ENCODE measurements at places on chromosomes 6 and 20.

GRCh38 chr6:11346516-11346915, 114.0 kb upstream of the NEDD9 start:
- DNase-seq, result no peak

GRCh38 chr6:38169221-38169976, 349.9 kb downstream of the ZFAND3 start:
- no peak for DNase-seq

DNA sequence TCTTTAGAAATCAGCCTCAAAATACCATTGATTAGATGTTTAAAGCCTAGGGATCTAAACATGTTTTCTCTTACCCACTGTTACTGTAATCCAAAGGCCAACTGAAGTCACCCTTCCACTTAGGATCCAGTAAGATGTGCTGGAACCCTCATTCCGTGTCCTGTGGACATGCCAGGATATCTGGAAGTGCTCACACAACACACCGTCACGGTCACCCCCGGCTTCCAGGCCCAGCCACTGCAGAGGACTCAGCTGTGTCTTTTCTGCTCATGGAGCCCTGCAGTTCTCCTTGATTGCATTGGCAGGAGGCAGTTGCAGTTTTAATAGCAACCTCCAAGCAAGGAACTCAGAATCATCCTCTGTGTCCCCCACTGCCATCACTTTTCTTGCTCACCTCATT, 93.3 kb downstream of the CAP2 start:
- DNase-seq, result no peak

- DNase-seq, result no peak
These were observed 67.0 kb downstream of the SLX4IP start for GRCh38 chr20:10502098-10502526.

DNA sequence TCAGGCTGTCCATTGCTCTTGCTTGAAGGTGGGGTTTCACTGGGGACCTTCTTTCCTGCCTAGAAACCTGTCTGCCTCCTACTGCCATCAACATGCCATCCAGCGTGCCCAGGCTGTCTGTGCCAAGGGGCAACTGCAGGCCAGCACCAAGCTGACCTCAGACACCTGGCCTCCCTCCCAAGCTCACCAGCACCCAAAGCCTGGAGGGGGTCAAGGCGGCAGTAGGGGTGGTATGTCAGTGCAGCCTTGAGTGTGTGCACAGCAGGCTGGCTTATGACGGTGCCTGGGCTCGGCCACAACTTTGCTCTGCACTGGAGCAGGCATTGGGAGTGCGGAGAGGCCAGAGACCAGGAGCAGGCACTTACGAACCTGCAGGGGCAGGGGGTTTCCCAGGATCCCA, 149.0 kb downstream of the EYS start:
- DNase-seq, result no peak

- no peak for DNase-seq
These were observed 57.8 kb upstream of the C20orf144 start for GRCh38 chr20:33604084-33604990.

GRCh38 chr20:10647909-10648308, 25.9 kb downstream of the JAG1 start:
- no peak for DNase-seq

DNA sequence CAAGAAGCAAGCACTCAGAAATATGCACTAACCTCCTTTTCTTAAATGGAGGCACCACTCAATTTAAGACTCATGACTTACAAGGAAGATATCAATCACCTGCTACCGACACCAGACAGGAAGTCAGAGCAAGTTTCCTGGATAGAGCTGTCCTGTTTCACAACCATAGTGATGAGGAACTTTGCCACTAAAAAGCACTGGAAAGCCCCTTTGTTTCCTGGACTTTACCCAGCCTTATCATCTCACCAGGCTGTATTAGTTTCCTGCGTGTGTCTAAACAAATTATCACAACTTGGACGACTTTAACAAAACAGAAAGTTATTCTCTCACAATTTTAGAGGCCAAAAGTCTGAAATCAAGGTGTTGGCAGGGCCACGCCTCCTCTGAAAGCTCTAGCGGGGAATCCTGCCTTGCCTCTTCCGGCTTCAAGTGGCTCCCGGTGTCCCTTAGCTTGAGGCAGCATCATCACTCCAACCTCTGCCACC, 253.8 kb upstream of the STXBP5 start:
- no peak for DNase-seq

DNA sequence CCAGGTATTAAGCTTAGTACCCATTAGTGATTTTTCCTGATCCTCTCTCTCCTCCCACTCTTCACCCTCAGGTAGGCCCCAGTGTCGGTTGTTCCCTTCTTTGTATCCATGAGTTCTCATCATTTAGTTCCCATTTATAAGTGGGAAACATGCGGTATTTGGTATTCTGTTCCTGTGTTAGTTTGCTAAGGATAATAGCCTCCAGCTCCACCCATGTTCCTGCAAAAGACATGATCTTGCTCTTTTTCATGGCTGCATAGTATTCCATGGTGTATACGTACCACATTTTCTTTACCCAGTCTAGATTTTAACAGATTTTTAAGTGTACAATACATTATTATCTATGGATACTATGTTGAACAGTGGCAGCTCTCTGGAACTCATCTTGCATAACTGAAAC, 44.4 kb downstream of the CYP24A1 start:
- no peak for DNase-seq

GRCh38 chr6:1641343-1641885, 31.7 kb downstream of the FOXC1 start:
- DNase-seq, result no peak

GRCh38 chr6:1590580-1590979, 19.1 kb upstream of the FOXC1 start:
- DNase-seq, result no peak

Measured in stimulated activated CD8-positive, alpha-beta memory T cell treated with anti-CD3 and anti-CD28 coated beads, Interleukin-7, amount 100 ng/mL, for 24 hours (primary cell).